ENCODE measurements at places on chromosomes 2 and 18. TPM values are rescaled to one million over a fixed set of nuclear protein-coding genes. Genes with fewer than 3 reads are reported as not detected.

Gene CRYGC
- not detected for total RNA-seq

Gene ATP8B1
- total RNA-seq, result 5.6 TPM

Gene CPLX4
- total RNA-seq, result not detected

Gene ASTL
- 0.79 TPM for total RNA-seq

DNA sequence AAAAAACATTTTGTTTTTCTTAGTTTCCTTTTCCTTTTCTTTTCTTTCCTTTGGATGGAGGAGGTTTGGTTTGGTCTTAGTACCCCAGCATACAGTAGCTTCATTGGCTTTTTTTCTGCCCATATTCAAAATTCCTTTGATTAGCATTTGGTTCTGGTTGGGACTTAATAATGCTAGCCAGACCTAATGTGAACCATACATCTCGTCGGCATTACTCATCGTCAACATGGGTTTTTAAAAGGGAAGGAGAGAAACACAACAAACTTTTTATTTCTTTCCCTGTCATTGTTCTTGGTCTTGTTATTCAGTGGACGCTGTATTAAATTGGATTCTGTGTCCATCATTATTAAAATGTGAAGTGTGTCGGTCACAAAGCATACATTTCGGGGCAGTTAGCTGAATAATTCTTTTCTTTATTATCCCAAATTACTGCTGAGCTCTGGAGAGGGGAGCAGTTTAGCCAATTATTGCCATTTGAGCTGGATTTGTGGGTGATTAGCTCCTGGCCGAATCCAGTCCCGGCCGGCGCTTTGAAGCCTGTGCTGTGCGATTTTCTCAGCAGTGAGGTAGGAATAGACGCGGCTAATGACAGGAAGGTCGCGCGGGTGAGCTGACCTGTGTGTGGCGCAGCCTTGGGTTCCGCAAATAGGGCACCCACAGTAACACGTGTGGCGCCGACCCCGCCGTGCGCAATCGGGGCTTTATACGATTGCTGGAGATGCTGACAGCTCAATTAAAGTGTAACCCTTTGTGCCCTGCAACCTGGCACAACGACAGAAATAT is 303.3 kb downstream of the GBX2 start:
- peak; percentile 20 for DNase-seq

GRCh38 chr2:237714690-237715458 is 83.7 kb upstream of the RBM44 start:
- DNase-seq, result no peak

- no peak for DNase-seq
Observed at GRCh38 chr2:148745151-148745851, 100.8 kb downstream of the EPC2 start.

- no peak for DNase-seq
Observed at GRCh38 chr2:220194630-220195584, 567.5 kb downstream of the SLC4A3 start.

- no peak for DNase-seq
Observed at GRCh38 chr2:39194686-39195085, 49.1 kb downstream of the CDKL4 start.

DNA sequence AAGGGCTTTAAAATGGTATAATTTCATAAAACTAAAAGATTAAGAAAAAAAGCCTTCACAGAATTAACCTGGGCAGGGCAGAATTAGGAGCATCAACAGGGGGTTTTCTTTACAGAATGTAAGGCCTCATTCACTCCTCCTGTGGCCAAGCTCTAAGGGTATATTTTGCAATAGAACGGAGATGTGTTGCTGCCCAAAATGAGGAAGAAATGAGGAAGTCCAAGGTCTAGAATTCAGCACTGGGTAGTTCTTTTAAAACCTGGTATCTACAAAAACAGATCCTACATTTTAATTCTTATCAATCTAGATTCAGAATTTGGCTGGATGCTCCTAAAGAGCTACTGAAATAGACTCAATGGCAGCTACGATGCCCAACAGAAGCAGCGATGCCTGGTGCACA is 101.8 kb downstream of the AKAIN1 start:
- no peak for DNase-seq

DNA sequence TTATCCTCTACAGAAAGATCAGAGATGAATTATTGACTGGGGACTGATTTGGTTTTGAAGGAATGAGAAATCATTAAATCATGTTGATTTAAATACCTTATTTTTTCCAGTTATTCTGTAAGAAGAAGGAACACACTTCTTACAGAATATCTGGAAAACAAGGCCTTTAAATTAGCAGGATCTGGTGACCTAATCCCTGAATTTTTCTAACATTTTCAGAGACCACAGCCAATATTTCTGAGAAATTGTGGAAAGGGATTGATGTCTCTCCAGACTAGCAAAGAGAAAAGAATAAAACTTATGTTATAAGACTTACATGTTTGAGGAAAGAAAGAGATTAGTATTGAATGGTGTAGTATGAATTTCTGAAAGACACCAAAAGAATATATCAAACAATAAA is 104.0 kb downstream of the KCNE4 start:
- no peak for DNase-seq

DNA sequence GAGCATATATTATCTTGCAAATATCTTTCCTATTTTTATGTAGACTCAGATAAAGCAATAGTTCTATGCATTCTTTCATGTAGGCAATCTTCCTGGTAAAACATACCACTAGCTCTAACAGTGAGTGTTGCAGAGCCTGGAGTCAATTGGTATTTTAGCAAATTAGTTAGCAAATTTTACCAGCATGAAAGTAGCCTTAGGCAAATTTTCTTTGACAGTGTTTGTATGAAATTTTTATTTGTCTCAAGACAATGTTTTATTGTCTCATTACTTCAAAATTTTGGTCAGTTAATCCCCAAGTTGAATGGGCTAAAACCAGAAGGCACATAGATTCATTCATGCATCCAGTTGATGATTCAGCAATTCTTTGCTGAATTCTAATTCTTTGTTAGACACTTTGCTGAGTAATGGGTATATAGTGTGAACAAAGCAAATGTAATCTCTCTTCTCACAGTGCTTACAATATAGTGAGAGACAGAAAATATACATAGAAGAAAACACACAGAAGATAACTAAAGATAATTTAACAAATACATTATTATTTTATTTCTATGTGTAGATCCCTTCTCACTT is 27.1 kb downstream of the SLC38A11 start:
- DNase-seq, result no peak
